ENCODE measurements at places on chromosomes 4 and X.

- DNase-seq: no peak
- no peaks in the 10 kb centered on the region for H3K27me3 ChIP-seq
- no peak overlapping the region for H3K27ac ChIP-seq
- no peak overlapping the region for H3K4me3 ChIP-seq
Observed at GRCh38 chrX:86215260-86215659, 67.0 kb downstream of the DACH2 start.

GRCh38 chr4:151313306-151314009, 11.9 kb downstream of the SH3D19 start:
- H3K27ac ChIP-seq: no peak overlapping the region
- no peaks in the 10 kb centered on the region for H3K36me3 ChIP-seq
- H3K4me3 ChIP-seq: no peak overlapping the region
- H3K27me3 ChIP-seq: no peaks in the 10 kb centered on the region
- no peak for DNase-seq

DNA sequence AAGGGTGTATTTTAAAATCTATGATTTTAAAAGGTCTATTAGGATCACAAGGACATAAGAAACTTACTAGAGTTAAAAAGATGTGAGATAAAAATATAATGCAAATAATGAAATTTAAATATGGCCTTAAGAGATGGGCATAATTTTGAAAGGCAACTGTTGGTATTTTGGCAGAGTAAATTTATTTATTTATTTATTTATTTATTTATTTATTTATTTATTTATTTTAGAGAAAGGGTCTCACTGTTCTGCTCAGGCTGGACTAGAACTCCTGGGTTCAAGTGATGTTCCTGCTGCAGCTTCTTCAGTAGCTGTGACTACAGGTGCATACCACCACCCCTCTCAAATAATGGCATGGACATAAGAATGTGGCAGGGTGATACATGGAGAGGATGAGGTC, 932.1 kb upstream of the LCORL start:
- no peaks in the 10 kb centered on the region for H3K36me3 ChIP-seq
- DNase-seq: no peak
- no peaks in the 10 kb centered on the region for H3K27me3 ChIP-seq
- no peak overlapping the region for H3K4me3 ChIP-seq
- H3K4me1 ChIP-seq: no peaks in the 10 kb centered on the region
- H3K27ac ChIP-seq: no peak overlapping the region

DNA sequence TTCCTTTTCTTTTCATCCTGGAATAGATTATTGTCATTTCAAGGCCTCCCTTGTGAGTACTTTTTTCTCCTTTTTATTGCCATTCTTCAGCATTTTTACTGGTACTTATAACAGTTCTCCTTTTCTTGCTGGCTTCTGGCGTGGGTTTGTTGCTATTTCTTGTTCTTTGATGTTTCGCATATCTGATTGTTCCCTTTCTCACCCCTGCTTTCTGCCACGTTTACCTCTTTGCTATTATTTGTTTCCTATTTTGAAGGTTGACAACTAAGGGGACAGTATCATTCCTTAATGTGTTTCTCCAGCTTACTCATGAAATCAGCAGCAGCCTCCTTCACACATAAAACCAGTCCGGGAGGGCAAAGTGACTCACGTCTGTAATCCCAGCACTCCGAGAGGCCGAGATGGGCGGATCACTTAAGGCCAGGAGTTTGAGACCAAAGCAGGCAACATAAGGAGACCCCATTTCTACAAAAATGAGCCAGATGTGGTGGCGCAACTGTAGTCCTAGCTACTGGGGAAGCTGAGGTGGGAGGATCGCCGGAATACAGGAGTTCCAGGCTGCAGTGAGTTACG, 72.6 kb downstream of the DMD start:
- no peaks in the 10 kb centered on the region for H3K27me3 ChIP-seq
- H3K27ac ChIP-seq: no peak overlapping the region
- H3K4me3 ChIP-seq: no peak overlapping the region
- DNase-seq: no peak
- H3K36me3 ChIP-seq: no peaks in the 10 kb centered on the region
- no peaks in the 10 kb centered on the region for H3K4me1 ChIP-seq

DNA sequence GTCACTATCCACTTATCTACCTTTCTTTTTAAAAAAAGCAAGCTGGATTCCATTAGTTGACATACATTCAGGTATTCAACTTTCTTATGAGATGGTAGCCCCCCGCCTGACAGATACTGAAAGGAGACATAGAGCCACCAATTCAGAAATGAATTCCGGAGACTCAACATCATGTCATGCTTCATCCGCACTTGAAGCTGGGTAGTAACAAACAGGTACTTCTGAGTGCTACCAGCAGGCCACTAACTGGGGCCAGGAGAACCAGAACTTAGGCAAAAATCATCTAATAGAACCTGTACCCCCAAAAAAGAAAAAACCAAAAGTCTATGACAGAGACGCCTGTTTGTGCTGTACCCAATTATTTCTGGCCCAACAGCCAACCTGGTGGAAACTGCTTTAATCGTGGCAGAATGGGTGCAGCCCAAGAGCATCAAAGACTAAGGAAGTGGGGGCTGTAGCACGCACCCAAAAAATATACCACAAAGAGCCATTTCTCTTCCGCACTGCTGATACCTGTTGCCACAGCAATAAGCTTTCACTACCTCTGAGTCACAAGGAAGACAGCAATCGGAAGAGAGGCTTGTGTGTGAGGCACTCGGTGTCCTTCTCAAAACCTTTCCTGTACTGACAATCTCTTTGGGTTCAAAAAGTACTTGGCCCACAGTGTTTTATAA, 84.8 kb downstream of the AFAP1 start:
- DNase-seq: no peak
- H3K36me3 ChIP-seq: no peaks in the 10 kb centered on the region
- H3K27me3 ChIP-seq: peaks cover 11% of the 10 kb centered on the region

DNA sequence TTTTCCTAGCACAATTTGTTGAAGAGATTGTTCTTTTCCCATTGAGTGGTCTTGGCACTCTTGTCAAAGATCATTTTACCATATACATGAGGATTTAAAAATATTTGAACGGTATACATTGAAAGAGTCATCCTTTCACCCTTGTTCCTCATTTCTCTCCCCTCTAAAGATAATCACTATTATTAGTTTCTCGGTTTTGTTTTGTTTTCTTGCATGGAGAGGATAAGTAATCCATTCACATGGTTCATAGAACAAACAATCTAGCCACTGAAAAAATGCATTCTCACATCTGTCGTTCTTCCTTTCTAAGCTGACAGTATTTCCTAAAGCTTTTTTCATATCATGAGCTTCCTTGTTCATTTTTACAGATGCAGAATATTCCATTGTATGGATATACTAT, 39.2 kb upstream of the MSMO1 start:
- DNase-seq: no peak
- no peaks in the 10 kb centered on the region for H3K4me1 ChIP-seq

DNA sequence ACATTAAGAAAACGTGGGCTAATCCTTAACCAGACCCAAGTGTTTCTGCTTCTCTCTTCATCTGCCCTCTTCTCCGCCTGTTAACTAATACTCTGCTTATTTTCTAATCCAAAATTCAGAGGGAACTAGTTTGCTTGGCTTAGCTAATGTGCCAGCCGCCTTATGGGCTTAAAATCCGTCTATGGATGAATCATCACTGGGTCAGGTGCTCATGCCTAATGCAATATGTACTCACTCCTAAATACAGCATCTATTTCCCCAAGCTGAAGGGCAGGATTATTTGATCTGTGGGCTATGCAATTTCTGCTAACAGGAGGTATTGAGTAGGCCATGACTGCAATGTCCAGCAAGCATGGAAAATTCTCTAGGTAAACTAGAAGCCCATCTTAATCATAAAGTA, 12.4 kb downstream of the DYNLT3 start:
- H3K4me3 ChIP-seq: no peak overlapping the region
- no peaks in the 10 kb centered on the region for H3K4me1 ChIP-seq
- no peaks in the 10 kb centered on the region for H3K36me3 ChIP-seq
- no peak overlapping the region for H3K27ac ChIP-seq
- H3K27me3 ChIP-seq: no peaks in the 10 kb centered on the region

GRCh38 chrX:136866337-136867095, 14.0 kb downstream of the RBMX start:
- H3K4me3 ChIP-seq: no peak overlapping the region
- no peaks in the 10 kb centered on the region for H3K27me3 ChIP-seq
- H3K27ac ChIP-seq: no peak overlapping the region
- no peak for DNase-seq
- peaks cover 5% of the 10 kb centered on the region for H3K4me1 ChIP-seq

DNA sequence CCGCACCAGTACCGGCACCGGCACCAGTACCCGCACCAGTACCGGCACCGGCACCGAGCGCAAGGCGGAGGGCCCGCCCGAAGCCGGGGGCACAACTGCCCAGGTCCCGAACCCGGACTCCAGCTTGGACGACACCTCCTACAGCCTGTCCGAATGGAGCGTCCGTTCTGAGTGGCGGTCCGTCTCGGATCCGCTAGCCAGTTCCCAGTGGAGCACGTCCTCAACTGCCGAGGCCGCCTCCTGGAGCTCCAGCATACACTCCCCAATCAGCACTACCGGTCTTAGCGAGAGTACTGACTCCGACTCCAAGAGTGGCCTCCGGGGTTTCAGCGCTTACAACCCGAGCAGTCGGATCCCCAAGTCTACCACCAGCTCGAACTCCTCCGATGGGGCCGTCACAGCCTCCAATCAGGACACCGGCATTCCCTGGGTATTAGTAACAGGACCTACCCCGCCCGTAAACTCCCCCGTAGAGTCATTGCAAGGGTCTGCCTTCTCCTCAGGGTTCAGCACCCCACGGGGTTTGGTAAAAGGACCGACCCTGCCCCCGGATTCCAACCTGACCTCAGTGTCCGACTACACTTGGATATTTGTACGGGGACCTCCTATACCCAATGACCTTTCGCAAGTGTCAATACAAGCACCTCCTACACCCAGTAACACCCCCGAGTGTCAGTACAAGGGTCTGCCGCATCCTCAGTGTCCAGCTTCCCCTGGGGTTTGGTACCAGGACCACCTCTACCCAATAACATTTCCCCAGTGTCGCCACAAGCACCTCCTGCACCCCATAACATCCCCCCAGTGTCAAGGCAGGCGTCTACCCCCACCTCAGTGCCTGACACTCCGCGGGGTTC, 721 bp upstream of the MAOA start:
- peak overlapping the region; percentile 67 for H3K4me3 ChIP-seq
- peaks cover 2% of the 10 kb centered on the region for H3K27me3 ChIP-seq
- no peaks in the 10 kb centered on the region for H3K36me3 ChIP-seq
- H3K4me1 ChIP-seq: no peaks in the 10 kb centered on the region
- no peak overlapping the region for H3K27ac ChIP-seq
- peak; percentile 43 for DNase-seq

DNA sequence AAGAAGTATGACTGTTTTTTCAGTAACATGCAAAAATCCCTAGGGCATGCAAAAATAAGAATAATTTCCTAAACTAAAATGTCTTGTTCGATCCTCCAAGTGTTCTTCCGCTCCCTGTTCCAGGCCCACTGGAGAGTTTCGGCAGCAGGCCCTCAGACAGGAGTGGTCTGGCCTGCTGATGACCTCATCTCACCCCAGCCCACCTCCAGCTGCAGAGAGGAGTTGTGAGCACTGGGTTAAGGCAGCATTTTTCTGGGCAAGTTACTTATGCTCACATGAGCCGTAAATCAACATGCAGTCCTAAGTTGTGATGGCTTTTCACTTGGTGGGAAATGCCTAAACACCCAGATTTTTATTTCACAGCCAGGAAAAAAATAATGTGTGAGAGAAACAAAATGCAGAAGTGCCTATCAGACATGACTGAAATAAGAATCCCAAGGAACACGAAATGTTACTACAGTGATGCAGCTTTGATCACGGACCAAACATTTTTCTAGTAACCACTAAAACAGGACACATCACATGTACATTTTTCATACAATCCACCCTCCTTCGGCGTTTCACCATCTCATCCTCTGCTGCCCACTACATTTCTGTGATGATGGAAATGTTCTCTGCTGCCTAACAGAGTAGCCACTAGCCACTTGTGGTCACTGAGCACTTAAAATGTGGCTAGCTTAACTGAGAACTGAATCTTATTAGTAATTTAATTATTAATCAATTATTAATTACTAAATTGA, 153.3 kb upstream of the TBL1X start:
- DNase-seq: no peak
- peaks cover 2% of the 10 kb centered on the region for H3K27me3 ChIP-seq
- no peak overlapping the region for H3K27ac ChIP-seq
- H3K4me1 ChIP-seq: no peaks in the 10 kb centered on the region
- no peaks in the 10 kb centered on the region for H3K36me3 ChIP-seq

DNA sequence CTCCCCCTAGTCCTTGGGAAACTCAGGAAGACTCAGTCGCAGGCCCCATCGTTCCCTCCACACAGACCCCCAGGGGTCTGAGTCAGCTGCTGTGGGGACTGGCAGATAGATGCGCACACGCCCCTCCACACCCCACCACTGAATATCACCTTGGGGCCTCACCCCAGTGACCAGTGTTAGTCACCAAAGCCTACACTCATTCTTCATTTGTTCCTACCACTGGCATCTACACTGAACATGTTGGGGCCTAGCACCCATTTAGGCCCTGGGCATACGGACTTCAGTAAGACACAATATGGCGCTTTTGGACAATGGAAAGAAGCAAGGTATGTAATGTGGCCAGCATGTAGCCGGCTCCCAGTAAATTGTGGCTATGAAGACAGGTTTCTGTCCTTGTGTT, 154.1 kb upstream of the PJA1 start:
- H3K4me3 ChIP-seq: no peak overlapping the region
- H3K36me3 ChIP-seq: no peaks in the 10 kb centered on the region
- no peaks in the 10 kb centered on the region for H3K4me1 ChIP-seq
- no peak overlapping the region for H3K27ac ChIP-seq
- no peaks in the 10 kb centered on the region for H3K27me3 ChIP-seq
- DNase-seq: no peak

GRCh38 chr4:3423406-3423805, 18.4 kb upstream of the HGFAC start:
- no peaks in the 10 kb centered on the region for H3K4me1 ChIP-seq
- no peak for DNase-seq
- no peak overlapping the region for H3K4me3 ChIP-seq
- H3K27me3 ChIP-seq: no peaks in the 10 kb centered on the region
- no peak overlapping the region for H3K27ac ChIP-seq

DNA sequence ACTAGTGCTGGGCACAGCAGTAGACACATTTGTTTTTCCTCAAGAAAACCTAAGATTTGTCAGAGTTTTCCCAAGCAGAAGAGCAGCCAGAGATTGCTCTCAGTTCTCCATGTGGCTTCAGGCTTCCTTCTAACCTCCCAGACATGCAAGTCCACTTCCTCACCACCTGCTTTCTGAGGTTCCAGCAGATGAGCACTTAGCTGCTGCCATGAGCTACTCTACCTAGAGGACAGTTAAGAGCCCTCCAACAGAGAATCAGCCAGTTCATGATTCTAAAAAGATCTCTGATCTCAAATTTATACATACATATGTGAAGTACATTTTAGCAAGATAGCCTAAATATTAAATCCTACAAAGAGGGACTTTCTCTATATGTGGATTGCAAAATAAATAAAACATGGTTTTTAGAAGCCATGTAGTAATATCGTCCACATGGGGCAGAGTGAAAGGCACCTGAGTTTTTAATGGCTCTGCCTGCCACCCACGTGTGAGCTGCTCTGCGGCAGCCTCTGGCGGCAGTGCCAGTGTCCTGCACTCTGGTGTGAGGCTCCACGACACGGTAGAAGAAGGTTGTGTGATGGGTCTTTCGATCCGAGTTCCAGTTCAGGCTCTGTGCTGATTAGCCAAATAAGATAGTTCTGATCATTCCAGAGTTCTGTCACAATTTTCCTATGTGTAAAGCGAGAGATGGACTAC, 10.3 kb downstream of the CYP4V2 start:
- H3K4me1 ChIP-seq: no peaks in the 10 kb centered on the region
- no peaks in the 10 kb centered on the region for H3K27me3 ChIP-seq
- H3K4me3 ChIP-seq: peak overlapping the region; percentile 42
- peak; percentile 69 for DNase-seq
- no peak overlapping the region for H3K27ac ChIP-seq
- no peaks in the 10 kb centered on the region for H3K36me3 ChIP-seq

Data from common myeloid progenitor, CD34-positive (primary cell).